Fibroblast of the aortic adventitia (primary cell): ENCODE measurements at places on chromosomes 2 and 18. TPM values are rescaled to one million over a fixed set of nuclear protein-coding genes. Genes with fewer than 3 reads are reported as not detected.

The HSPD1 gene
- total RNA-seq = 158 and 302 TPM in 2 replicates

DNA sequence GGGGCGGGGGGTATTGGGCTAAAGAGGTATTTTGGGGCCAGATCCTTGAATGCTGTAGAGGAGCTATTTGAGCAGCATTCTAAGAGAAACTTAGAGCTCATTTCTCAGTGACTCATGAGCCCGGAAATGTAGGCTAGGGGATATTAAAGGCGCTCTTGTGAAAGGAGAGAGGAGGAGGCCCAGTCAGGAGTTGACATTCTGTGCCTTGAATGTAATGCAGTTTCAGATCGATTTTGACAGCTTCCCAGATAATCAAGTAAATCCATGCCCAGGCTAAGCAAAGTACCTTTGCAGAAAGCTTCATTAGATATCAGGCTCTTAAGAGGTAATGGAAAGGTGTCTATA lies 1.5 kb downstream of the CAB39 start:
- DNase-seq = peak; percentile 73

The TEKT4 gene
- total RNA-seq = not detected in 2 replicates

DNA sequence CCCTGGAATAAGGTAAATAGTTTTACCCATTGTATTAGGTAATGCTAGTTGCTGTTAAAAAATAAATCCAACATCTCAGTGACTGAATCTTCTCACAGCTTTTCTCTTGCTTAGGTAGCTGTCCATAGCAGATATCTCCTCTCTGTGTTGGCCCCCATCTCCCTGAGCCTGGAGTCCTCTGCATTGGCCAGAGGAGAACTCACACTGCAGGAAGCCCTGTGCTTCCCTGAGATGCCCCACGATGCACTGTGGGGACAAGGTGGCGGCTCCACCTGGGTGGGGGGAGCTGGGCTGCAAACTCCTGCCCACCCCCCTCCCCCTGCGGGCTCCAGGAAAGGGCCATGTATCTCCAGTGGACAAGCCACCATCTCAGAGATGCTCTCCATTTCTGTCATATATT lies 80.4 kb upstream of the SALL3 start:
- DNase-seq = no peak

- DNase-seq = no peak
These were observed 40.6 kb downstream of the FOSL2 start for GRCh38 chr2:28433215-28433614.

- DNase-seq = no peak
These were observed 342.2 kb downstream of the CMPK2 start for GRCh38 chr2:6523476-6523875.

GRCh38 chr18:46040033-46040746 lies 31.9 kb downstream of the PSTPIP2 start:
- no peak for DNase-seq

The GPR39 gene
- total RNA-seq = 0.41 and 12.7 TPM in 2 replicates

The PAIP2B gene
- 0.27 and 1.6 TPM in 2 replicates for total RNA-seq

The COBLL1 gene
- 18.4 and 25.3 TPM in 2 replicates for total RNA-seq

- DNase-seq = no peak
These were observed 116.2 kb downstream of the USP34 start for GRCh38 chr2:61354543-61355197.

The ALPP gene
- total RNA-seq = not detected in 2 replicates

DNA sequence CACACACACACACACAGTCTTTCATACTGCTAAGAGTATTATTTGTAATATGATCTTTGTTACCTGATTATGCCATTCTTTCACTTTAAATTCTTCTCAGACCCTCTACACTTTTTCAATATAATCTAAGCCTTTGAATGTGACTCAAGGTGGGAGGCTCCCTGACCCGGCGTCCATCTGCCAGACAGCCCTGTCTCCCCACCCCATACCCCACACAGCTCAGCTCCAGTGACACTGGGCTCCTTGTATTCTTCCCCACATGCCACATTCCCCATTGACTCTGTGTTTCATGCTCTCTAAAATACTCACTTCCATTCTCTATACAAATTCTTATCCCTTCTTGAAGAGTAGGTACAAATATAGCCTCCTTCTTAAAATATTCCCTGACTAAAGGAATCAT lies 442.2 kb downstream of the TGIF1 start:
- no peak for DNase-seq

DNA sequence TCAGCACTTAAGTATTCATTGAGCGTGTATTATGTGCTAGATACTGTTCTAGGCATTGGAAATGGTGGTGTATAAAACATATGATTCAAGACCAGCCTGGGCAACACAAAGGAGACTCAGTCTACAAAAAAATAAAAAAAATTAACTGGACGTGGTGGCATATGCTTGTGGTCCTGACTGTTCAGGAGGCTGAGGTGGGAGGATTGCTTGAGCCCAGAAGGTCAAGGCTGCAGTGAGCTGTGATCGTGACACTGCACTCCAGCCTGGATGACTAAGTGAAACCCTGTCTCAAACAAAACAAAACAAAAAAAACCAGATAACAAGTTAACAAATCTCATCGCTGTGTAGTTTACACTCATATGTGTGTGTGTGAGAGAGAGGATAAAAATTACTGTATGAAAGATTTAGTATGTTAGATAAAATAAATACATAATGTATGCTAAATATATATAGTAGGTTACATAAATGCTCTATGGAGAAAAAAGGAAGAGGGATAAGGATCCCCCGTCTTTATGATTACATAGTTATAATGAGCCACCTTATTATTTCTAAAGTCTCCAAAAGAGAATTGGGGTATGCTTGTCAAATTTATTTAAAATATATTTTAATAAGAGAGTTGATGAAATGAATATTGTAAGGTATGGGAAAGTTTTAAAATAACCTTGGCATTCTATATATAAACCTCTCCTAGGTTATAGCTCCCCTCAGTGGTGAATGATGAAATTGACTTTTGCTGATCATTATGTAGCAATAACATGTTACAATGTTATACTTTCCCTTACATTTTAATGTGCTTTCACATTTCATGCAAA lies 69.2 kb downstream of the EHBP1 start:
- DNase-seq = peak; percentile 76

- no peak for DNase-seq
These were observed 61.3 kb upstream of the CHMP1B start for GRCh38 chr18:11789716-11790510.

The ATG16L1 gene
- 28.6 and 53.1 TPM in 2 replicates for total RNA-seq

The CD8B2 gene
- not detected in 2 replicates for total RNA-seq

- DNase-seq = no peak
These were observed 431.3 kb downstream of the TSN start for GRCh38 chr2:122186761-122187222.

DNA sequence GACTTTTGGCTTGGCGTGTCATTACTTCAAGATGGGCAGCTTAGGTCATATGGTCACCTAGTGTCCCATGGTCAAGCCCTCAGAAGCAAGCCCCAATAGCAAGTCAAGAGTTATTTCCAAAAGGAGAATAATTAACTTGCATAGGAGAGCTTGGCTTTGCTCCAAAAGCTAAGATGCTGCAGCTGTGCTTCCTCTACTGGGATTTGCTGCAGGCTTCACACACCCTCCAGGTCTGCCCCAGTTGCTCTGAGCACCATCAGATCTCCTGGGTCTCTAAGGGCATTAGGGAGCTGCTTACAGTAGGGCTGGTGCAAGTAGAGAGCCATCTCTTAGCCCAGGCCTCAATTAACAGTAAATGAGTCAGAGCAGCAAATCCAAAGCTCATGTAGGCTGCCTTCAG lies 46.6 kb downstream of the THUMPD2 start:
- DNase-seq = no peak

DNA sequence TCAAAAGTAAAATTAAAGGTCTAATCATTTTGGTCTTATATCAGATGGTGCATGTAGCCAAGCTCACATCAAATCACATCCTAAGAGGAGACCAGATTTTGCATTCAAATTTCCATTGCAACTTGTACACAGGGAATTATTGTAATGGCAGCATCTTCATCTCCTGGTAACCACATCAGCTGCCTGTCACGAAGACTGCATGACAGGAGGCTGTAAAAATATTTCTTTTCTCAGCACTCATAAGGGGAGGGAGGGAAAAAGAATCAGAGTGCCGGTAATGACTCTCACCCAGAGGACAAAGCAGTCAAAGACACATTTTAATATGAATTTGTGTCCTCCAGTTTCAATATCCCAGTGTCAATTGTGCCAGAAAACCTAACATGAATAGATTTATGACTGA lies 216.7 kb downstream of the TMEM163 start:
- no peak for DNase-seq

GRCh38 chr2:2505604-2506003 lies 174.5 kb upstream of the MYT1L start:
- no peak for DNase-seq

DNA sequence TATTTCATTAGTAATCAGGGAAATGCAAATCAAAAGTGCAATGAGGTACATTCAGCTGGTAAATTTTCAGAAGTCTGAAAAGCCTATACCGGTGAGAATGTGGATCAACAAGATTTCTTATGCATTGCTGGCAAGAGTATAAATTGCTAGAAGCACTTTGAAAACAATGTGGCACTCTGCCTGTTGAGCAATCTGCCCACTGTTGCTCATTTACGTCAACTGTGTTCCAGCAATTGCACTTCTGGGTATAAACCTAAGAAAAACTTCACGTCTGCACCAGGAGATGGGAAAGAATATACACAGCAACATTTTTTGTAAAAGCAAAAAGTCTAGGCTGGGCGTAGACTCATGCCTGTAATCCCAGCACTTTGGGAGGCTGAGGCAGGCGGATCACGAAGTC lies 40.8 kb downstream of the MTERF4 start:
- DNase-seq = peak; percentile 56

The RALBP1 gene
- total RNA-seq = 77.2 and 100 TPM in 2 replicates

- DNase-seq = no peak
These were observed 163.7 kb upstream of the TNP1 start for GRCh38 chr2:217023611-217024010.

GRCh38 chr2:148696985-148697384 lies 52.4 kb downstream of the EPC2 start:
- DNase-seq = no peak

- no peak for DNase-seq
These were observed 5.1 kb upstream of the ASB1 start for GRCh38 chr2:238421695-238422035.

- DNase-seq = no peak
These were observed 1212.4 kb downstream of the LRP1B start for GRCh38 chr2:140918426-140918825.
